ENCODE measurements at places on chromosomes 1 and 21.

GRCh38 chr21:38544661-38545060 lies 46.4 kb upstream of the ERG start:
- no peak for DNase-seq

- no peak for DNase-seq
Observed at GRCh38 chr1:97791251-97791650, 129.6 kb downstream of the DPYD start.

DNA sequence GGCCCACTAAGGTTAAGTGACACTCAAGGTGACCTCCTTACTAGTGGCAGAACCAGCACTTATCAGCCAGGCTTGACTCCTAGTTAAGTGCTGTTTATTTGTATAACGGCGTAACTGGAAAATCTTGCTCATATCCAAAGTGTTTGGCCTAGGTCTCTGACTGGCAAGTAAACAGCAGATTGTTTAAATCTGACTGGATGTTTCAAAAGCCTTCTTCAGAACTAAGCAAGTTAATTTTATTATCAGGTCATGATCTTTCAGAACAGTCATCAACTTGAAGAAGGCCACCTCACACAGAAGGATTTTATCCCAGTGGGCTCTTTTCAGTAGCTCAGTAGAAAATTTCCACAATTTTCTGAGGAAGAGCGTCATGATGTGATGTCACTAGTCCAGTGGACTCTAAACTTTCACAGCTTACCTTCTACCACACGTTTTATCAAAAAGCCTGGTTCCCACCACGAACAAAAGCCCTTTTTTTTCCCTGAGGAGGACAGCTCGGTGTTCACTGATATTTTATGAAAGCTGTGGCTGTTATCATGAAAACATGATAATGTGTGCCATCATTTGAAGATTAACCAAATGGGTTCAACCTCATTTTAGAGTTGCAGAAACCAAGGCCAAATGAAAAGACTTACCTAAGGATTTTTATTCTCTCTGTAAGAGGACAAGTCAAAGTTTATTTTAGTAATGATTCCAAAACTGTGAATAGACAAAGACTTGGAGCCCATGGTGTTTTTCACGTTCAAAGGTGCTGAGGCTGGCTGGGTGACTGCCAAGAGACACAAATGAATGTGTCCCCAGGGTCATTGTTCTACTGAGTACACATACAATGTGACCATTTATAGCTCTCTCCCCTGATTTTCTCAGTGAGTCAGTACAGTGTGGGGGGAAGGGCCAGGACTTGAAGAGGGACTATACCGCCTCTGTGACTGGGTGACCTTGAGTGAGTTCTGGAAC lies 9.1 kb downstream of the SGIP1 start:
- DNase-seq, result peak; percentile 83

- no peak for DNase-seq
Observed at GRCh38 chr1:43994794-43995790, 3.7 kb downstream of the CCDC24 start.

DNA sequence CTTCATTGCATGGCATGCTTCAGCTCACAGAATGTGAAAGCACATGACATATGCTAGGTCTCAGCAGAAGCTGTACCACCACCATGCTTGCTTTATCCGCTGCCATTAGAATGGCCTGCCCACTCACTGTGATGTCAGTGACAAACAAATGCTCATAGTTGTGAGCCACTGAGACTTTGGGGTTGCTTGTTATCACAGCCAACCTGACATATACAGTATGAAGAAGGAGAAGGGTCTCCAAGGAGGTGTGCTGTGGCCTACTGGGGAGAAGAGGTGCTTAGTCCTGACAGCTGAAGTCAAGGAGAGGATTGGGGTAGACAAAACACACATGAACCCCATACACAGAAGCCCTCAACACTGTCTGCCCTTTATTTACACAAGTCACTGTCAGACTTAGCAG lies 19.5 kb upstream of the TENT5C start:
- DNase-seq, result no peak

DNA sequence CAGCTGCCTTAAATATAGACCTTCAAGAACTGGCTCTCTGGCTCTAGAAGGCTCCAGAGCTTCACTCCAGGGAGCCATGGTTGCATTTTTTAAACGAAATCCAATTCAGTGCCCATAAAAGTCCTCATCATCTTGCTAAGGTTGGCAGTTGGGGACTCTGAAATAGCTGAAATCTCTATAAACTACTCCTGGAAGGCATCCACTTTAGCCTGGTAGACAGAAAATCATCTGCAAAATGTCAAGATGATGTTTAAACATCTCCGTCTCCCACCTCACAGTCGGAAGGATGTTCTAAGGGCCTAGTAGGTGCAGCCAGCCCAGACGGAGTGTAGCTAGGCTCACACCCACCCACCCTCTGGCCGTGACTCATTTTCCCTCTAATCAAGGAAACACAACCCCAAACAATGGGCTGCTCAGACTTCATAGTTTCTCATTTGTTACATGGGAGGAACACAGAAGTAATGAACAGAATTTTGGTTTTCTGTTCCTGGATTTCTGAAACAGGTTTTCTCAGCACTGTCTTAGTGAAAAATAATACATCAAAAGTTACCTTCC lies 235.4 kb upstream of the KAZN start:
- DNase-seq, result no peak

DNA sequence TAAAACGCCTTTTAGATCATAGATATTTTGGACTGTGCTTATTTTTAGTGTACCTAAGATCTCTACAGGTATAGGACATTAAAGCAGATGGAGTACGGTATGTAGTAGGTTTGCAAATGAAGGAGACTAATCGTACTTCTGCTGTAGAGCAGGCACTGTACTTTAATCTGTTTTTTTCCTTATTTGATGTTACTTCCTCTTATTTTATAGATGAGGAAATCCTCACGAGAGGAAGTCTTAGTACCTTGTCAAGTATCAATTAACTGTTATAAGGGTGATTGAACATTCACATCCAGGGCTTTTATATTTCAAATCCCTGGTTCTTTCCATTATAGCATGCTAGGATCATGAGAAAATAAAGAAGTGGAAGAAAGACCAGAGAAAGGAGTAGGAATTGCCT lies 41.1 kb downstream of the CACHD1 start:
- DNase-seq, result no peak

GRCh38 chr1:29639156-29639736 lies 402.9 kb downstream of the PTPRU start:
- DNase-seq, result no peak

- no peak for DNase-seq
Observed at GRCh38 chr1:63321785-63322113, 618 bp upstream of the FOXD3 start.

DNA sequence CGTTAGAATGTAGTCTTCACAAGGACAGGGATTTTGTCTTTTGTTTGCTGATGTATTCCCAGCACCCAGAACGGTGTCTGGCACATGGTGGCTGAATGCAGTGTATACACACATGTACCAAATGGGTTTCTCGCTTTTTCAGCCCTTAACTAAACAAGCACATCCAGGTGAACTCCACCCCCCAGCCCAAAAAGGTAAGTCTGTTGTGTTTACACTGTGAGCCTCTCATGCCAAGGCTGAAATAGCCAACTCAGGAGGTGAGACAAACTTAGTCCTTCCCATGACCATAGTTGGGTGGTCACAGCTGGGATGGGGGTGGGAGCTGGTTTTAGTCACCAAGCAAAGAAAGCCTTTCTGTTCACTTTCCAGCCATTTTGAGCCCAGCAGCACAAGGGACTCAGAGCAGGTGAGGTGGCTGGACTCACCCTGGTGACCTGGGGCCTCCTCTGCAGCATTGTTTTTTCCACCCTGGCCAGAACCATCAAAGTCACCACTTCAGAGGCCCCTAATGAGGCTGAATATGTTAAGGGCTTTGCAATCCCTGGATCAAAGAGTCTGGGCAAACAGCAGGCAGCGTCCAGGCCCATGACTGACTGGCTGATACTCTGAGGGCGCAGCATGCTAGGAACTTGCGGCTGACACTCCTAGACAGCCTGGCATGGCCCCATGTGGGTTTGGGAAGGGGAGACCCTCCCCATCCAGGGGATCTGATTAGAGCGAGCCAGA lies 8.7 kb downstream of the TENT5B start:
- no peak for DNase-seq

DNA sequence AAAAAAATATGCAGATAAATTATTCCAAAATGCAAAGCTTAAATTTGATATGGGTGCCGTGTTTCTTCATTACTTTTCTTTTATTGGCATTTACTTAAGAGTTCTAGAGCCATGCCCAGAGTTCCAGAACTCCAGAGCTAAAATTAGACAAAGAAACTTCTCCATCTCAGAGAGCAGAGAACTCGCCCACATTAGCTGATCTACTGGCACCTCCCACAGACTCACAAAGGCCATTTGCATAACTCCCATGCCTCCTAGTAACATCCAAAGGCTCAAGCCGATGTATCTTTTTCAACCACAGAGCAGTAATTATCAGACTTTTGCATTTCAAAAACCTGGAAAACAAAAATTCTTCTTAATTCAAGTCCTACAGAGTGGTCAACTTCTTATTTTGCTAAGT lies 323.8 kb upstream of the ST6GALNAC5 start:
- DNase-seq, result no peak

GRCh38 chr1:115314092-115314491 lies 24.0 kb downstream of the NGF start:
- DNase-seq, result peak; percentile 15

- no peak for DNase-seq
Observed at GRCh38 chr1:205127646-205128045, 5.9 kb upstream of the RBBP5 start.

GRCh38 chr1:47380699-47381098 lies 35.4 kb upstream of the FOXE3 start:
- DNase-seq, result no peak

- DNase-seq, result no peak
Observed at GRCh38 chr1:58391056-58391455, 155.5 kb downstream of the OMA1 start.

DNA sequence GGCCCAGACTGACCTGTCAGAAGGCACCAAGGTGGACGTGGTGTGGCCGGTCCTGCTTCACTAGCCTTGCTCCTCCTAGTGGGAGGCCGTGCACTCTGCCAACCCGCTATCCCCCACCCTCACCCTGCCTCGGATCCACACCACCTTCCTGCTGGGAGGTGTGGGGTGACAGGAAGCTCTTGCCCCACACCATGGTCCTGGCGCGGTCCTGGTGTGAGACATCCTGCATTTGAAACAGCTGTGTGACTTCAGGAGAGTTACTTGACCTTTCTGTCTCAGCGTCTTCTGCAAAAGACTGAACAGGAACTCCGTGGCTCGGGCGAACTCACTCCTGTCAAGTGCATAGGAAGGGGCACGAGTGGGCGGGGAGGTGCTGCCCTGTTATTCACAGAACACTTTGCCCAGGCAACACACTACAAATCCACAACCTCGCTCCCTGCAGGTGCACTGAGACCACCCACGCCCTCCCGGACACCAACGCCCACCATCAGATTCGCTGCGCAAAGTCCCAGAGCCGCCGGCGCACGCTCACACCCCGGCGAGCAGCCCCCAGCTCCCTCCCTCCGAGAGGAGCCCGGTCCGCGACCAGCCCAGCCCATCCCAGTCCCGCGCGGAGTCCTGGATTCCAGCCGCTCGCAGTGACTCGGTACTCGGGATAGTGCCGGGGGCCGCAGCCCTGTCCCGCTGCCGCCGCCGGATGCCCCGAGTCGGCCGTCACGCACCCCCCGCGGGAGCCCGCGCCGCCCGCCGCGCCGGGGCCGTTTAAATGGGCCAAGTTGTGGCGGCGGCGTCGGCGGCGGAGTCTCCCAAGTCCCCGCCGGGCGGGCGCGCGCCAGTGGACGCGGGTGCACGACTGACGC lies at the start of gene SAMD11:
Gene SAMD11, plus strand, starts transcription at position 793 of the 860 bp plus-strand sequence. CDS start 509 bp downstream, outside the sequence.
- peak; percentile 71 for DNase-seq

DNA sequence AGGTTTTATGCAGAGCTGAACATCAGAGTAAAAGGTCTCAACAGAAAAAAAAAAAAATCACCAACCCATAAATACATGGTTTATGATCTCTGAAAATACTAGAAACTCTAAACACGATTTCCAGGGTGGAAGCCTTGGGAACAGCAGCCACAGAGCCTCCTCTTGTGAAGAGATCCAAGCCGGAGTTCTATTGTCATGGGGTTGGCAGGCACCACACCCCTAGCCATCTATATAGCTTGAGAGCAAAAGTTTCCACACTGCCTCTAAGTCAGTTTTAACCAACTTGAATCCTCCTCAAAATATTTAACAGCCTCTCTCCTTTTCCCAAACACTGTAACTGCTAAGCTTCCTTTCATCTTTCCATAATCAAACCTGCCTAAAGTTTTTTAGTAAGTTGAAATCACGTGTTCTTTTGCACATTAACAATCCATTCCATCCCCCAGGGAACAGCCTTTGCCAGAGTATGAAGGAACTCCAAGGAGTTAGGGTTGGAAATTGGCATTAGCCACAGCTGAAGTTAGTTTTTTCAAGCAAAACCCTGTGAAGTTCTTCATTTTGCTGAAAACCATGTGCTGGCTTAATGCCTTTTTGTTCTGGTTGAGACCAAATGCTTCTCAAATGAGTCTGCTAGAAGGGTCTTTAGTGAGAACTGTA lies 13.8 kb upstream of the SEC16B start:
- DNase-seq, result no peak

GRCh38 chr1:182676274-182676673 lies 8.1 kb downstream of the RGS8 start:
- DNase-seq, result no peak

GRCh38 chr1:116373431-116374352 lies 648 bp downstream of the ATP1A1 start:
- DNase-seq, result peak; percentile 66
